ENCODE measurements at places on chromosomes 4 and X.

DNA sequence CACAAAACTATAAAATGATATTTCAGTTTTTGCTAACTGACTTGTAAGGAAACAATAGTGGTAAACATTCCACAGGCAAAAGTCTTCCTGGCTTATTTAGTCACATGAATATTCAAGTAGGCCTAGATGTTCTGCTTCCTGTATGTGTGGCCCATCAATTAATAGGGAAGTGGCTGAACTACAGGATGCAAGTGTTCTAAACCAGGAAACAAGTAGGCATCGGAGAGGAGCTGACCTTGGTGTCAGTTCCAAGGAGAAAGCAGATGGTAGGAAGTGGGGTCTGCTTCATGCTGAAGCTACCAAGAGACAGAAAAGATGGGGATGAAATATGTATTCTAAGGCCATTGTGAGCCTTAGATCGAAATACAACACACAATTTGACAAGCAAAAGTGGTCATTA is 149.7 kb downstream of the ANTXR2 start:
- DNase-seq, result no peak

DNA sequence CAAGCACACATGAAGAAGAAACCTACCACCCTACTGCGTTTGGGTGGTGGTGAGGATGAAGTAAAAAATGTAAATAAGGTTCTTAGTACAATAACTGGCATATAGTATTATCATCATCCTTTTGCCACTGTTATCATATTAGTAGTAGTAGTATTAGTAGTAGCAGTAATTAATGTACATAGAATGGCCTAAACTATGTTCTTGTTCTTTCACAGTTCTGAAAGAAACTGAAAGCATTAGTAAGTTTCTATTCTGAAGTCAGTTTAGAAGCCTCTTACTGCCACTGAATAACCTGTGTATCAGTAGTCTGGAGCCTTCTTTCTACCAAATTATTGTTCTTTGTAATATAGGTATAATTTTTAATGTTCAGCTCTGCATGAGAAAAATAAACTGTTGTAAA is 21.0 kb downstream of the COL4A6 start:
- no peak for DNase-seq

DNA sequence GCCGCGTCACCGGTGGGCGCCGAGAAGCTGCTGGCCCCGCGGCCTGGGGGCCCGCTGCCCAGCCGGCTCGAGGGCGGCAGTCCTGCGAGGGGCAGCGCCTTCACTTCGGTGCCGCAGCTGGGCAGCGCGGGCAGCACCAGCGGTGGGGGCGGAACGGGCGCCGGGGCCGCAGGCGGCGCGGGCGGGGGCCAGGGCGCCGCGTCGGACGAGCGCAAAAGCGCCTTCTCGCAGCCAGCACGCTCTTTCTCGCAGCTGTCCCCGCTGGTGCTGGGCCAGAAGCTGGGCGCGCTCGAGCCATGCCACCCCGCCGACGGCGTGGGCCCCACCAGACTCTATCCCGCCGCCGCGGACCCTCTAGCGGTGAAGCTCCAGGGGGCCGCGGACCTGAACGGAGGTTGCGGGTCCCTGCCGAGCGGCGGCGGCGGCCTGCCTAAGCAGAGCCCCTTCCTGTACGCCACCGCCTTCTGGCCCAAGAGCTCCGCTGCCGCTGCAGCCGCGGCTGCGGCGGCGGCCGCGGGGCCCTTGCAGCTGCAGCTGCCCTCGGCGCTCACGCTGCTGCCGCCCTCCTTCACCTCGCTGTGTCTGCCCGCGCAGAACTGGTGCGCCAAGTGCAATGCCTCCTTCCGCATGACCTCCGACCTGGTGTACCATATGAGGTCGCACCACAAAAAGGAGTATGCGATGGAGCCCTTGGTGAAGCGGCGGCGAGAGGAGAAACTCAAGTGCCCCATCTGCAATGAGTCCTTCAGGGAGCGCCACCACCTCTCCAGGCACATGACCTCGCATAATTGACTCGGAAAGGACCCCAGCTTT is 5.6 kb downstream of the PRDM8 start:
- DNase-seq, result peak; percentile 21

GRCh38 chrX:133185119-133185518 is 33.0 kb downstream of the TFDP3 start:
- no peak for DNase-seq

Data from stimulated activated CD8-positive, alpha-beta memory T cell treated with anti-CD3 and anti-CD28 coated beads, Interleukin-7, amount 100 ng/mL, for 4 hours (primary cell).